ENCODE measurements at places on chromosomes 6 and 20.

GRCh38 chr6:154448448-154449096 is 61.9 kb downstream of the CNKSR3 start:
- no peak for DNase-seq

GRCh38 chr6:113824411-113824810 is 32.7 kb upstream of the MARCKS start:
- DNase-seq = no peak

GRCh38 chr6:9225441-9225871 is 790.1 kb upstream of the SLC35B3 start:
- no peak for DNase-seq

GRCh38 chr6:96742702-96743101 is 94.6 kb downstream of the GPR63 start:
- DNase-seq = no peak

- DNase-seq = no peak
These were observed 42.6 kb downstream of the TTI1 start for GRCh38 chr20:37990571-37991151.

DNA sequence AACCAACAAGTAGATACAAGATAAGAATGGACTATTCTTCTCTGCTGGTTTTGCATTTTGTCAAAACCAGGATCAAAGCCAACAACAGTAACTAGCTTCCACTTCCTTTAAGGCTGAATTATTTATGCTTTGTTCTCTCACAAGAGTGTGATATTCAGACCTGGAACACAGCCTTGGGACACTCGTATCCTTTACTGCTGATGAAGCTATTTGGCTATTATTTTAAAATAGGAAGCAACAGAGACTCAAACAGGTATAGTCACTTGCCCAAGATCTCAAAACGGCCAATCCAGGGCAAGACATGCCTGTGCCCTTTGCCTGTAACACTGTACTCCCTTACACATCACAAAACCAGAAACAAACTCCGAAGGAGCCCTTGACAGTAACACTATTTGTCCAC is 19.9 kb downstream of the SPTLC3 start:
- DNase-seq = no peak

- no peak for DNase-seq
These were observed 361.4 kb upstream of the KCNQ5 start for GRCh38 chr6:72260489-72260888.

- no peak for DNase-seq
These were observed 648.6 kb downstream of the COL12A1 start for GRCh38 chr6:74557236-74557635.
